ENCODE measurements at places on chromosomes 5 and 9.
A peak's percentile ranks its signal among the peaks of the same experiment; 100 is the strongest.

DNA sequence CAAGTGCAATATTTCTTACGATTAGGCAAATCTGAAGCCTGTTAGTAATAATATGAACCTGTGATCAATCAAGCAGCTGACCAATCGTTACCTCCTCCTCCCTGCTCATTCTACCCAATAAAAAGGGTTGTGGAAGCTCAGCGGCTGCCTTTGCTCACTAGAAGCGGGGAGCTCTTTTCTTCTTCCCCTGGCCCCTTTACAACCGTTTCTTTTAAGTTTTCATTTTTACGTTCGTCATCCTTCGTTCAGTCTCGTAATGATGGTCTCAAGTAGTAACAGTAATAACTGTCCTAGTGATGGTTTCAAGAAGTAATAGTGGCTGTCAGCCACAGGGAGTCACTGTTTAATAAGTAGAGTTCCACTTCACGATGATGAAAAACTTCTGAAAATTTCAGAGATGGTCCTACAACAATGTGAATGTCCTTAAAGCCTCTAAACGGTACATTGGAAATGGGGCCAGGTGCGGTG is 6.2 kb downstream of the UGT3A2 start:
- DNase-seq: no peak

- DNase-seq: no peak
Observed at GRCh38 chr5:68950125-68950524, 143.7 kb upstream of the SLC30A5 start.

- DNase-seq: no peak
Observed at GRCh38 chr5:31469886-31470285, 62.0 kb downstream of the DROSHA start.

GRCh38 chr9:104088416-104088815 is 5.7 kb upstream of the SMC2 start:
- DNase-seq: no peak

DNA sequence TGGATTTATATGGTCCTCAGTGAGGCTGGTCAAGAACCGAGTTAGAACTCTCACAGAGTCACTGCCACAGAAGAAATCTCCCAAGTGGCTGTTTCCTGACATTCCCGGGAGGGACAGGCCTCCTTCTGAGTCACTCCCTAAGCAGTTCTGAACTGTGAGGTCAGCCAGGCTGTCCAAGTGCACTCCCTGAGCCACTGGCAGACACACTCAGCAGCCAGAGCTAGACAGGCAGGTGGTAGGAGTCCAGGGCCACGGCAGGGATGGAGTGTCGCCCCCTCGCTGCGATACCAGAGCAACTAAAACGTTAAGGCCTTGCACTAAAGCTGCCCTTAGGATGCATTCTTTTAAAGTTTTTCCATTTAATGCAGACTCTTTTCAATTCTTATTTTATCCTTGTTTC is 3.4 kb downstream of the IL4 start:
- DNase-seq: peak; percentile 82

- no peak for DNase-seq
Observed at GRCh38 chr5:39273314-39273954, 54.1 kb upstream of the FYB1 start.

DNA sequence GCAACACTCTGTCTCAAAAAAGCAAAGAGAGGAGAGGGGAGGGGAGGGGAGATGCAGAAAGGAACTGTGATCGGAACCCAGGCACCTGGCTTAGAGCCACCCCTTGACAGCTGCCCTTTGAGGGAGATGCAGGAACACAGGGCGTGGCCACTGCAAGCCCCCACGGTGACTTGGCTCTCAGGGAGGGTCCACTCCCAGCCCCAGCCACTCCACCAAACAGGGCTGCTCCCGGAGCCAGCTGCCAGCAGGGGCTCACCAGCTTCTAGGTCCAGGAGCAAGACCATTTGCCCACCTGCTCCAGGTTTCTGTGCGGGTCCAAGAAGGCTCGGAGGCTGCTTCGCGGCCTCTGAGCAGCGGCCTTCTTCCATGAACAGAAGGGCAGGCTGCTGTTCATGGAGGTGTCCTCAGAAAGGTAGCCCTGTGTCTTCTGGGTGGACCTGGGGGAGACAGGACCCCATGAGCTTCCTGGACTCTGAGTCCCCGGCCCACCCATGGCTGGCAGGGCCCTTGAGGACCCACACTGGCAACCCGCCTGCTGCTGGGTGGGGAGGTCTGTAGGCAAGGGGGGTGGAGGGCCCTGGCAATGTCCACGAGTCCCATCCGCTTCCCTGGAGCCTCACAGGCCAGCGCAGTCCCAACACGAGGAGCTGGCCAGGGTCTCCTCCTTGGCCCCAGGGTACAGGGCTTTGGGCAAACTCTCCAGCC is 7.9 kb downstream of the C9orf50 start:
- DNase-seq: no peak

DNA sequence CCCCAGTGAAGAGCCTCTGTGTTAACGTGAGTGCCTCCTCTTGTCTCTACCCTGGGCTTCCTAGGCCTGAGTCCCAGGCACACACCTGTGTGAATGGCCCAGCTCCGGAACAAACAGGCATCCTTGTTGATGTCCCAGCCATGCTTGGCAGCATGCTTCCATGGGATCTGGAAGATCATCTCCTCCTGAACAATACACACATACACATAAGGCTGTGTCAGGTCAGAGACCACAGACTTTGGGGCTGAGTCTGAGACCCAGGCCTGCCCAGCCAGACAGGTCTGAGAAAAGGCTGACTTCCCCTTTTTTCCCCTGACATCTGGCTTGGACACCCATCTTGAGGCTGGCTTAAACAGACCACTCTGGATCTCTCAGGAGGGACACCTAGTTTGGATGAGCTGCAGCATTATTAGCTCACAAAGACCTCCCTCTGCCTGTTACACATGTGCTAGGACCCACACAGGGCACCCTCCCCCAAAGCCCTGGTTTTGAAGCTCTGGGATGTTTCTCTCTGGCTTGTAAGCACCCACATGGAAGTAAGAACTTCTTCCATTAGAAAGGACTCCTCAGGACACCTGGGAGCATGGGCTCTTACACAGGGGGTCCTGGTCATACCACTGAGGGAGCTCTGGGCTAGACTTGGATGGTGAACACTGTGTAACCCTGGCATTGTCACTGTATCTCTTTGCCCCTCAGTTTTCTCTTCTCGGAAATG is 2.6 kb downstream of the IRF1 start:
- DNase-seq: peak; percentile 38

- DNase-seq: no peak
Observed at GRCh38 chr5:151413800-151414199, 33.6 kb upstream of the SLC36A1 start.

GRCh38 chr9:14674630-14675029 is 18.6 kb downstream of the ZDHHC21 start:
- DNase-seq: no peak

DNA sequence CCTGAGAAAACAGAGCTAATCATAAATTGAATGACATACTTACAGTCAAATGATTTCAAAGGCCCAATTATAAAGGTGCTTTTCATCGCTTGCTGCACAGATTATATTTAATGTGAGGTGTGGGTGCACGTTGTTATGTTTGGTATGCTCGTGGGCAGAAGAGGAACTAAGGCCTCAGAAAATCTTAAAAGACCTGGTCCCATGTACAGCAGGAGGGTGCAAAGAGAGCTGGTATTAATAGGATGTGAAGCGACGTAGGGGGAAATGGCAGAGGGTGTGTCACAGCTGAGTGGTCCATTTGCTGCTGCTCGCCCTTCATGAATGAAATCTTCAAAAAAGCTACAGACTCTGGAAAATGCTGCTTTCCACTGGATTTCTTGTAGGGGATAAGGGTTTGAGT is 40.5 kb upstream of the IFNK start:
- no peak for DNase-seq

- no peak for DNase-seq
Observed at GRCh38 chr9:126838055-126838811, 22.2 kb upstream of the ZBTB34 start.

DNA sequence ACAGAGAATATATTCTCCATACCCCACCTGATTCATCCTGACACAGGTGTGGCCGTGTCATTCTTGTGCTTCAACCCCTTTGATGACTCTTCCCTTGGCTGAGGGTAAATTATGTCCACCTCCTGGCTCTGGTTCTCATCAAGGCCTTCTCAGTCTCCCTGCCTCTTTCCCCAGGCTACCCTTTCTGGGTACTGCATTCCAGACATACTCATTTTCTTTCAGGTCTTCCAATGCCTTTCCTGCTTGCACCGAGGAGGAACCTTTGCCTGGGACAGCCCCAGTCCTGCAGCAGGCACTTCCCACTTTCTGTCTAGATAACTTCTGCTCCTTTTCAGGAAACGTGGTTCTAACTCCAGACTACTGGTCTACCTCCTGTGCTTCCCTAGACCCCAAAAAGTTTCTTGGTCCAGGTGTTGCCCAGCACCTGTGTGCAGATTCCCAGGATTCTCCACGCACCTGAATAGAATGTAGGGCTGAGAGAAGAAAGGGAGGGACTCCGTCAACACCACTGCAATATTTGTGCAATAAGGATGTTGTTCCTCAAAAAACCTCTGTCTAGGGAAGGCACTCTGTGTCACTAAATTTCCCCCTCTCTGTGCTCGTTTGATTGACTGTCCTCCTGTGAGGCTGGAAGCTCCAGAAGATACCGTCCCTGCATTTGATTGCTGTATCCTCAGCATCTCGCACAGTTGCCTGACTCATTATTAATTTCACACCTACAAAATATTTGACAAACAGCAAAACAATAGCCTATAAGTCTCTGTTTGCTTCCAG is 255.4 kb upstream of the NFIL3 start:
- DNase-seq: no peak

- no peak for DNase-seq
Observed at GRCh38 chr5:73654819-73655318, 28.9 kb downstream of the ARHGEF28 start.

GRCh38 chr9:92948038-92948534 is 763 bp downstream of the FGD3 start:
- peak; percentile 25 for DNase-seq

GRCh38 chr9:137305060-137305797 is 3.2 kb upstream of the NRARP start:
- DNase-seq: peak; percentile 84

GRCh38 chr9:86655147-86655546 is 292.2 kb downstream of the GAS1 start:
- DNase-seq: no peak

- DNase-seq: no peak
Observed at GRCh38 chr9:82882748-82883147, 180.2 kb downstream of the RASEF start.
